SK-N-SH (cell line): ENCODE measurements at places on chromosomes 12 and 14.

- no peak for DNase-seq
Observed at GRCh38 chr12:90959032-90959431, 4.1 kb upstream of the CCER1 start.

DNA sequence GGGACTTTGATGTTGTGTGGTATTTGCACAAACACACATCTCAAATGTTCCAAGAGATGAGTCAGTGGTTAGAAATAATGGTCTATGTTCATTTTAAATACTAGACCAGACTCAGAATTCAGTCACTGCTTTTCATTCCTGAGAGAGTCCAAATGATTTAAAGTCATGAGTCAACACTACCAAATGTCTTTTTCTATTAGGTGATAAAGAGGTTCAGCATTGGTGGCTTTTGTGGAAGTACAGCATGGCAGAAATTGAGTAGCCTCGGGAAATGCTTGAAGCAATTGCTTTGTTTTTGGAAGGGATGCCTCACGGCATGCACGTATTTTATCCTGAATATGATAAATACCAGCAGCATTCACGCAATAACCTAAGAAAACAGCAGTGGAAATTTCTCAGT, 115.7 kb downstream of the DIO2 start:
- DNase-seq, result no peak

DNA sequence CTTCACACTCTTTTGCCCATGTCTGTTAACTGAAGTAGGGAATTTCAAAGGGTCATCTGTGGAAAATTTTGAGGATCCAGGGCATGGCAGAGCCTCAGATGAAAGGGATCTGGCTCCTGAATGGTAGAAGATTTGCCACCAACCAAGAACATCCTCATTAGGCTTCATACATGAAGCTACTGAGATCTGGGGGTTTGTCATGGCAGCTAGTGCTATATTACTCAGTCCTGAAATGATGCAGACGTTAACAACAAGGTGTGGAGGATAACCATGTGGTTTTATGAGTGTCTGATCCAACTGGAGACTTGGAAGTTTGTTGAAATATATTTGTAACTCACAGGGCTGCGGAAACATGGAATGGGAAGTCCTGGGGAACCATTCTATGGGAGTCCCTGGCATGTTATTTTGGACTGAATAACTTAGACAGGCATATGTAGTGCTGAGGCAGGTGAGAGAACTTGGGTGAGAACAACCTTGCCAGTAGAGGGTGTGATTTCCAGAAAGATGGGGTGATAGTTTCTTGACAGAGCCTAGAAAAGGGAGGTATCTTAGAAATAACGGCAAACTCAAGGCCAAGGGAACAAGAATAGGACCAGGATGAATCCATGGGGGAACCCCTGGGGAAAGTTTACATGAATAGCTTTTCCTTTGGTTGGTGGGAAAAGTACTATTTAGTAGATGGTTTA, 42.0 kb upstream of the C12orf75 start:
- no peak for DNase-seq

GRCh38 chr12:46717868-46718267, 107.9 kb downstream of the SLC38A4 start:
- DNase-seq, result no peak

GRCh38 chr14:73714656-73715081, 485 bp upstream of the PNMA1 start:
- peak; percentile 75 for DNase-seq

GRCh38 chr14:25484906-25485305, 435.0 kb upstream of the STXBP6 start:
- no peak for DNase-seq

DNA sequence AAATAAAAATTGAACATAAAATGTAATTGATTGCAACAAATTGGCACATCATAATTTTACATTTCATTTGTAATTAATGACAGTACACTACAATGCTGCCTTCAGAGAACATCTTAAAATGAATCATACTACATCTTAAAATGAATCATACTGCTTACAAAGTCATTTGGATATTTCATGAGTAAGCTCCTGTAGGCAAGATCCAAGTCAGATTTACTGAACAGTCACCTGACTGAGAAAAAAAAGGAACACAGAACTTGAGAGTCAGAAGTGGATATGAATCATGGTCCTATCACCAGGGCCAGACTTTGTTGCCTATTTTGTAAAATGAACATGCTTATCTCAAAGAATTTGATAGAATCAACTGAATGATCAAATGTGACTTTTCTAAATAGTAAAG, 32.7 kb upstream of the FBLN5 start:
- no peak for DNase-seq

- DNase-seq, result no peak
Observed at GRCh38 chr12:114952573-114953271, 268.7 kb upstream of the TBX3 start.

- DNase-seq, result no peak
Observed at GRCh38 chr12:53101931-53102781, 1.1 kb upstream of the SOAT2 start.

- DNase-seq, result no peak
Observed at GRCh38 chr14:100286484-100287191, 19.6 kb downstream of the SLC25A29 start.
